ENCODE measurements at places on chromosomes 1 and 21.

GRCh38 chr1:180183426-180183825 lies 28.8 kb downstream of the QSOX1 start:
- DNase-seq: no peak

- no peak for DNase-seq
These were observed 33.8 kb downstream of the ADARB1 start for GRCh38 chr21:45108034-45108790.

DNA sequence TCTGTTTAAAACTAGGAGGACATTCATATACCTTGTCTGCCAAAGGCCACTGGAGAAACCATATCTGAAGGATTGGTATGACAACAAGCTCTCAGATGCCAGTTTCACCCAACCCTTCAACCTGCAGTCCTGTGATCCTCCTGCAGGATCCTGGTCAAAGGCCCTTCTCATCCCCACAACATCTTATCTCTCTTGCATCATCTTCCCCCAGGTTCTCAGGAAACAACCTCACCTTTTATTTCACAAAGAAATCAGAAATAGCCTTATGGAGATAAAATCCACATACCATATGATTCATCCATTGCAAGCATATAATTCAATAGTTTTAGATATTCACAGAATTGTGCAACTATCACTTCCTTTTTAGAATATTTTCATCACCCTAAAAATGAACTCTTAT lies 104.0 kb upstream of the DSCAM start:
- no peak for DNase-seq

- DNase-seq: no peak
These were observed 42.5 kb upstream of the NEXN start for GRCh38 chr1:77845951-77846350.

DNA sequence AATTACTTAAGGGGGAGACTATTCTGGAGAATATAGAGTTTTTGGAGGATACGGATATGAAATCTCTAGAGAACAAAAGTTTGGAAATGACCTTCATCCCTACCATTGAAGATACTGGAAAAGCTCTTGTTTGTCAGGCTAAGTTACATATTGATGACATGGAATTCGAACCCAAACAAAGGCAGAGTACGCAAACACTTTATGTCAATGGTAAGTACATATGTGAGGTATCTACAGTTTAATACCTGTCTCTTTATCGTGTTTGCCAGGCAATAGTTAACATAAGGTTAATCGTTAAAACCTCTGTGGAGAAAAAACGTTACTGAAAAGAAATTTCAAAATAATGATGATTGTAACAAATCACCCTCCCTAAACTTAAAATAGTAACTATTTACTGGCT lies 11.8 kb downstream of the VCAM1 start:
- DNase-seq: no peak

DNA sequence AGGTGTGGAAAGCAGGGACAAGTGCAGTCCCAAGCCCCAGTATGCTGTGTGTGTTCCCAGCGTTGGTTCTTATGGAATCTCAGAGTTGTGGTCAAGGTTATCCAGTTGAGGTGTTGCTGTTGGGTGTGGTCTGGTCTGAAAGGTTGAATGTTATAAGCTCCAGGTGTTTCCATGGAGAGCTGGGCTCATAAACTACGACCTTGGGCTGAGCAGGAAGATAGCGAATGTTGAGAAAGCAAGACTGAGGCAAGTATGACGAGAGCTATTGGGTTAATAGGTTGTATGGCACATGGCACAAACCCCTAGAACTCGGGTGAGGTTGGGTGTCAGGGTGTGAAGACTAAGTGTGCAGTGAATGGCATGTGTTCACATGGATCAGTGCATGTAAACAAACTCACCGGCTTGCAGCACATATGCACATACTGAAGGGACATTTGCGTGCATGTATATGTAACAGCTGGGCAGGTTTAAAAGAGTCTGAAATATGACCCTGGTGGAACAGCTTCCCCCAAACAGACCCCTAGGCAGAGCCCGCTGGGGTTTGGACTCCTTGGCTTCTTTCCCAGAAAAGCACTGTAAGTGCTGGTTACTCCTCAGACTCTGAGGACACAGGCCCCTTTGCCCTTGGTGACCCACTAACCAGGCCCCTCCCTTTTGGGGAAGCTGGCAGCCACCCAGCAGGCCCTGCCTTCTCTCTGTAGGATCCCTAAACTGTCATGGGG lies 117.5 kb downstream of the NAV1 start:
- no peak for DNase-seq

Data from stimulated activated CD8-positive, alpha-beta memory T cell treated with anti-CD3 and anti-CD28 coated beads, Interleukin-7, amount 100 ng/mL, for 4 hours (primary cell).